Activated gamma-delta T cell treated with Interleukin-2 at 50 U/mL for 16 hours (primary cell): ENCODE measurements at places on chromosomes 2 and 18.

DNA sequence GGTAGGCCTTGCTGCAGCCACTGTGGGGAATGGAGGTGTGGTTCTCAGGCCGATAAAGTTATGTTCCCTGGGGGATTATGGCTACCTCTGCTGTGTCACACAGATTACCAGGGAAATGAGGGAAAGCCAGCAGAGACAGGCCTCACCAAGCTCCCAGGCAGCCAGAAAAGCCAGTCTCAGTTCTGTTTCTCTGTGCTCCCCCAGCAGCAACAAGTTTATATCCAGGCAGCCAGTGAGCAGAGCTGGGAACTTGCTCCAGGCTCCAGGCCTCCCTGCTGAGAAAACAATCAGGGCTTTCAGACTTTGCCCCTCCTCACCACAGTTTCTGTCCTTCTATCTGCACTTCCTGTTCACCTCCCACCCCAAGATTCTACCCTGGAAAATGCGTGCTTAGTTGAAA, 596.6 kb upstream of the GYPC start:
- no peak for DNase-seq

DNA sequence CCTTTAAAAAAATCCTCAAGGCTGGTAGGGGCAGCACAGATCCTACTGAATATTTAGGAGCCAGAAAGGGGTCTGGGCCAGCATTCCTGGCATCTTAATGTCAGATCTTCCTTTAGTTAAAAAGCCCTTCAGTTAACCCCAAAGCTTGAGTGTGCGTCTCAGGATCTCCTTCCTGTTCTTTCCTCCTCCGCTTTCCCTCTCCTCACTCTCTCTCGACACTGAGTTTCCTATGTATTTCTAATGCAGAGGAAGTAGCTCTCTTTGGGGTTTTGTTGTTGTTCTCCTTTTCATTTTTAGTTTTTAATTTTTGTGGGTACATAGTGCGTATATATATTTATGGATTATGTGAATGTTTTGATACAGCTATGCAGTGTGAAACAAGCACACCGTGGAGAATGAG, 109.9 kb upstream of the COPS8 start:
- no peak for DNase-seq

GRCh38 chr2:100537918-100538317, 24.9 kb upstream of the PDCL3 start:
- no peak for DNase-seq

GRCh38 chr2:1563084-1563857, 150.0 kb downstream of the TPO start:
- DNase-seq = no peak

- DNase-seq = no peak
Observed at GRCh38 chr2:64797881-64798575, 144.3 kb upstream of the SERTAD2 start.

GRCh38 chr18:74638210-74638609, 40.5 kb downstream of the ZNF407 start:
- no peak for DNase-seq

GRCh38 chr2:109637749-109638570, 23.8 kb downstream of the SOWAHC start:
- DNase-seq = no peak

DNA sequence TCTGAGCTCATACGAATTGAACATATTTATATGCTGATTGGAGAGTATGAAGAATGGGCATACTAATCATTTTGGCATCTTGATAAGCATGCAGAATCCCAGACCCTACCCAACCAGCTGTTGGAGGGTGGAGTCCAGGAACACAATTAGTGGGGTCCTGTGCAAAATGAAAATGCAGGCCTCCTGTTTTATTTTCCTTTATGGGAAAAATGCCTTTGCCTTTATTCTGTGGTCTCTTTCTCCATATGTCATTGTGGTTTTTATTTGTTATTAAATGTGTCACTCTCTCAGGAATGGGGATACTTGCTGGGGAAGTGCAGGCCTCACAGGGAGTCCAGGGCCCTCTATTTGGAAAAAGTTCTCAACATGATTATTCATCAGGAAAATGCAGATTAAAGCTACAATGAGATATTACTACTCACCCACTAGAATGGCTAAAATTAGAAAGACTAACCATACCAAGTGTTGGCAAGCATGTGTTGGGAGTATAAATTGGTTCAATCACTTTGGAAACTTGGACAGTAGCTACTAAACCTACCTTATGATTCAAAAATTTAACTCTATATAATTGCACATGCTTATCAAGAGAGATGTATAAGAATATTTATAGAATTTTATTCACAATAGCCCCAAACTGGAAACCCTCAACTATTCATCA, 223.1 kb upstream of the FBXO11 start:
- DNase-seq = no peak

DNA sequence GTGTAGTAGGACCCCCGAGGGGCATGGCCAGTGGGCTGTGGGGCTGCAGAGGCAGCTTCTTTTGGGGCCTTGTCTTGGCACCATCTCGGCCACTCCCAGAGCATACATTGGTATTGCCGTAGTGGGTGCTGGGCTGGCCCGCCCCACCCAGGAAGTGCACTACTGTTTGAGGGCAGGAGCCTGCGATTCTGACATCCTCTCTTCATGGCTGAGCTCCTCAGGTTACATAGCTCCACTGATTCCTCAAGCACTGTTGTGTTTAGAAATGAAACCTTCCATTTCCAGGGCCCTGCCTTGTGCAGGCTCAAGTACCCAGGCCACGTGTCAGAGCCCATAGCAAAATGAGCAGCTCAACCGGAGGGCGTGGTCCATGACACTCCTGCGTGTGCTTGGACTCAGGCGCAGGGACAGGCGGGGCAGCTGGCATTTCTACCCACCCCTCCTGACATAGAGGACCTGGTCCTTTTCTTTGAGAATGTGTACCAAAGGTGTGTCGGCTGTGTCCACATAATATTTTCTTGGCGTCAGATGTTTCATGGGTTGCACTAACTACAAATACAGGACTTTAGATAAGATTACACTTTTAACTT, 67.9 kb downstream of the DGKD start:
- peak; percentile 68 for DNase-seq

- no peak for DNase-seq
Observed at GRCh38 chr2:80040226-80040625, 264.3 kb downstream of the LRRTM1 start.

- peak; percentile 22 for DNase-seq
Observed at GRCh38 chr2:98508709-98509066, 64.0 kb downstream of the INPP4A start.

GRCh38 chr2:238304116-238304515, 15.7 kb upstream of the PER2 start:
- DNase-seq = no peak

DNA sequence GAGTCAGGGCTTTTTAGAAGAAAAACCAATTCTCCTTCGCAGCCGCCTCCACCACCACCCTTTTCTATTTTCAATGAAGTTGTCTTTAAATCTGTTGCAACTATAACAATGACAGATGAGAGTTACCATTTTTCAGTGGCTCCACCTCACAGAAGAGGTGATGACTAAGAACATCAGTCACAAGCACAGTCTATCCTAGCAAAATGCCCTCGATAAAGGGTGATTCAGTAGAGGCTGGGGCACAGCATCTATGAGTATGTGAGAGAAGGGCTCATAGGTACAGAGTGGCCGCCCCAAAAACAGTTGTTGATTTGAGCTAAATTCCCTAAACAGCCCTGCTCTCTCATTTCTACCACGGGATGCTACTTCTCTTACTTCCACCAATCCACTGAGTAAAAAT, 310.8 kb upstream of the MGAT5 start:
- no peak for DNase-seq

DNA sequence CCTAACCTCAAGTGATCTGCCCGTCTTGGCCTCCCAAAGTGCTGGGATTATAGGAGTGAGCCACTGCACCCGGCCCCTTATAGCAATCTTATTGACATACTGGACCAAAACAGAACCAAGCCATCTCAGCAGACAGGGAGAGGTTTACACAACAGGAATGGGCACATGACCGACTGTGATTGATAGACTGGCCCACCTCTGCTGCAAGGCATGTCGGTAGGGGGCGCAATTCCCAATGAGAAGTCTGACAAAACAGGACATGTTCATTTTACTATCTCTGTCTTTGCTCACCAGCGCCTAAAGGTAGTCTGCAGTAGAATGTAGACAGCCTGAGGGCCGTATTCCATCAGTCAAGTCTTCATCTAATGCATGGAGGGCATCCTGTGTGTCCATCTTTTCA, 2.0 kb downstream of the LYPD6B start:
- DNase-seq = peak; percentile 17

DNA sequence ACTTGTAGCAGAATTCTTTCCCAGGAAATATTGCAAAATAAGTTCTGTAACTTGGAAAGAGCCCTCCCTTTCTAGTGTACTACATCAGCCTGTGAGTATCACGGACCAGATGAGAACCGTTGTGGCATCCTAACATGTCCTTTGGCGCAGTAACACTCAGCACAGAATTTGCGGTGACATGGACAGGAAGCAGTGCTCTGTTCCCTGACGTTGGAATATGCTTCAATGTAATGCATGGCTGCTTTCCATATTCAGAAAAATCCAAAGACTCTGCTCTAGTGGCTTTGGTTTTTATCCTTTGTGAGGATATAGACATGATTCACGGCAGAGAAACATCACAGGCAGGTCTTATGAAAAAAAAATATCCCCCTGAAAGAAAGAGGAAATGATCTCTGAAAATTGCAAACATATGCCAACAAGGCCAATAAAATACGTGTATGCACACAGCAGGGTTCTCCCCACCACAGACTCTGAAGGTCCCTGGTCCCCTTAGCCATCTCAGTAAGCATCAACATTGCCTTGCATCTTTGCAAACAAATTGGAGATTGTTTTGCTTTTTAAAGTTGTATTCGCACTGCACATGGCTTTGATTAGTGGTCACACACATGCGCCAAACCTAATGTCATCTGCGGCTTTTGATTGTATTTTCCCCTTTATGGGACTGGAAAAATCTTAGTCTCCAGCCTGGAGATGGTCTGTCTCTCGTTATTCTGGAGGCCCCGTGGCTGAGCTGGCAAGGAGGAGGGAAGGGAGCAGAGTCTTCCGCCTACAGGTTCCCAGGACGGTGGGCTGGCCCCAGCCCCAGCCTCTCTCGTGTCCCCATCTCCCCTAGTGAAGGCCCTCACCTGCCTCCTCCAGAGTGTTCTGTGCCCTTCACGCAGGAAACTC, 122.9 kb downstream of the COPS8 start:
- no peak for DNase-seq

- DNase-seq = no peak
Observed at GRCh38 chr2:120396013-120396860, 50.3 kb downstream of the INHBB start.

DNA sequence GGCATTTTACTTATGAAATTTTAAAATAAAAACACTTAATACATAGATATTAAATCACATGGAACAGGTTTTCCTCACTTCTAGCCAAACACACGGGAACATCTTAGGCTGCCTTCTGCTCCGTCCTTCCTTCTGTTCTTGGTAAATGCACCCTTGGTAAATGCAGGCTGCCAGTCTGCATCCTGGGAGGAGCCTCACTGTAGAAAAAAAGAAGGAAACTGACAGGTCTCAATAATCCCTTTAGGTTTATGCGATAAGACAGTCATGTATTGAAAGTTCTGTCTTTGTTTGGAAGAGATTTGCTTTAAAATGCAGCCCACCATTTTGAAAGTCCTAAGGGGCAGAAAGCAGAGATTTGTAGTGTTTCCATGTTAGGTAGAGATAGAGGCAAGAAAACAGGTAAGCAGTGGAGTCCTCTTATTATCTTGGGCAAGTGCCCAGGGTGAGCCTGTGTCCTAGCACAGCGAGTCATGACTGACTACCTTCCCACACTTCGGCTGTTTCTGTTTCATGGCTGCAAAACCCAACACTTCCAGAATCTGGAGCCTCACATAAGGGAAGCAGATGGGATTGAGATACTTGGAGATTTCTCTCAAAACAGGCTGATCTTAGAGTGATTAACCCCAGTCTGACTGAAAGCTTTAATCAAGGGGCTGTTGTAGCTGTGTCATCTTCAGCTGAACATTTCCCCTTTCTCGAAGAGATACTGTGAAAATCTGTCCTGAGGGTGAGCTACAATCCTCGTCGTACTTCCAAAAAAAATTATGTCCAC, 131.4 kb upstream of the MAP3K20 start:
- DNase-seq = no peak

DNA sequence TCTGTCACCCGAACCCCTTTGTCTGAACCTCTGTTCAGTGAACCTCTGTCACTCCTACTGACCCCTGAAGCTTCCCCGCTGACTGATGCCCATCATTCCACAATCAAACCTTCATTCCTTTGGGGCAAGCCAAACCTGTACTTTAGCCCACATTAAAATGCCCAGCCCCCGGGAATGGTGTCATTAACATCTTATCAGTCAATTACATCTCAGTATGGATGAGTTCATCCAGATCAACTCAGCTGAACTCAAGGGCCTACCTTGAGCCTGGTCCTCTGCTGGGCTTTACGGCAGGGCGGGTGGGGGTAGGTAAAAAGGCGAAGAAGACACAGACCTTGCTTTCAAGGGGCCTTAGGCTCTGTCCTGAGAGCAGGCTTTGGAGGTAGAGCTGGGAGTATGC, 154.4 kb upstream of the SMAD2 start:
- DNase-seq = no peak

DNA sequence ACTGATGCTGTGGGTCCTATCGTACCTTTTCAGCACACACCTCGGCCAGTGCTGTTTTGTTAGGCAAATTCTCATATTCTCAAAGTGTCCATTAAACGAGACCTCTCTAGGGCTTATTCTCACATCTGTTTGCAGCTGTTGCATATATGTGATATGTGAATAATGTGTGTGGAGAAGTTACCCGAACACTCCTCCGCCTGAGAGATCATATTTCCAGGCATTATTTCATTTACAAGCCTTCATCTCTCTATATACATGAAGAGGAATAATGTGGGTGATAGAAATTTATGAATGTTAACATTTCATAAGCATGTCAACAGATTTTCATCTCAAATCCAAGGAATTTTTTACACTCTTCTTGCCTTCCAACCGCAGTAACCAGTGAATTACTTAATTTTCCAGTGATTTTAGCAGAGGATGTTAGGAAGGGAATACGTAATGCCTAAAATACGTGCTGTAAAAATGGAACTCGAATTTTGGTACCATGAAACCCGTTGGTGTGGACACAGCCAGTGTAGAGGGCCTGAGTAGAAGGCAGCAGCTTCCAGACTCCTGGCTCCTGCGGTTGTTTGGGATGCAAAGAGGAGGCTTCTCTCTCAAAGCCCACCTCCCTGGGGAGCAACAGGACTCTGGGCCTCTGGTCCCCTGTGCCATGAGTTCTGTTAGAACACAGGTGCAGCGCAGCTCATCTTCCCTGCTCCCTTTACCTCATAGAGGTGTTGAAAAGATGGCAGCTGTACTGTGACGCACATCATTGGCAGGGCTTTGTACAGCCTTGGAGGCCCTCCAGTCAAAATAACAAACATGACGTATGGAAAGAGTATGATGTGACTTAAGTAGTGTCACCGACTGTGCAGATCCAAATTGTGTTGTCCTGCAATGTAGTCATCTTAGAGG, 280.1 kb downstream of the NEDD4L start:
- no peak for DNase-seq
